ENCODE measurements at places on chromosomes 2 and 18.

- DNase-seq: no peak
Measured at GRCh38 chr2:134107402-134107801, 146.5 kb upstream of the MGAT5 start.

GRCh38 chr2:237696461-237696860 is 69.1 kb downstream of the LRRFIP1 start:
- DNase-seq: no peak

GRCh38 chr2:148888986-148889385 is 14.0 kb downstream of the KIF5C start:
- DNase-seq: no peak

- no peak for DNase-seq
Measured at GRCh38 chr2:231339316-231339715, 56.2 kb upstream of the B3GNT7 start.

- DNase-seq: no peak
Measured at GRCh38 chr2:29370173-29370572, 255.0 kb downstream of the CLIP4 start.
